M059J (cell line): ENCODE measurements at places on chromosomes 3 and 15. TPM values are rescaled to one million over a fixed set of nuclear protein-coding genes. Genes with fewer than 3 reads are reported as not detected.
A peak's percentile ranks its signal among the peaks of the same experiment; 100 is the strongest.

Gene LMAN1L
- total RNA-seq: not detected in 2 replicates

Gene PTX3
- total RNA-seq: 17.6 and 24.0 TPM in 2 replicates

Gene TNFAIP8L3
- total RNA-seq: 1.2 and 1.3 TPM in 2 replicates

GRCh38 chr15:89587955-89588354 lies 12.7 kb downstream of the TICRR start:
- DNase-seq: peak; percentile 54
